ENCODE measurements at places on chromosomes 16 and 17.

DNA sequence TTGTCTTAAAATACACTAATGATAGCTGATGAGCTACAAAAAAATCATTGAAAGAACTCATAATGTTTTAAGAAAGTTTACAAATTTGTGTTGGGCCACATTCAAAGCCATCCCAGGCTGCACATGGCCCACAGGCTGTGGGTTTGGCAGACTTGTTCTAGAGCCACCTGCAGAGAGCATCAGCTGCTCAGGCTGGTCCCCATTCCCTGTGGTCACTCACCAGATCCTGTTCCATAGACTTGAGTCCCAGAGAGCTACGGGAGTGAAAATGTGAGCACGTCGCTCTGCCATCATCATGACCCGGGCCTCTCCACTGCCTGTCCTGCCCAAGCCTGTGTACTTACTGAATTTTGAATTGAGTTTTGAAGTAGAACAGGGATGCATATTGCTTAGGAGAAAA is 6.9 kb downstream of the SLC26A11 start:
- DNase-seq, result no peak

GRCh38 chr16:16021988-16022682 is 72.7 kb downstream of the ABCC1 start:
- no peak for DNase-seq

- no peak for DNase-seq
These were observed 25.6 kb upstream of the CNOT1 start for GRCh38 chr16:58655215-58655596.

DNA sequence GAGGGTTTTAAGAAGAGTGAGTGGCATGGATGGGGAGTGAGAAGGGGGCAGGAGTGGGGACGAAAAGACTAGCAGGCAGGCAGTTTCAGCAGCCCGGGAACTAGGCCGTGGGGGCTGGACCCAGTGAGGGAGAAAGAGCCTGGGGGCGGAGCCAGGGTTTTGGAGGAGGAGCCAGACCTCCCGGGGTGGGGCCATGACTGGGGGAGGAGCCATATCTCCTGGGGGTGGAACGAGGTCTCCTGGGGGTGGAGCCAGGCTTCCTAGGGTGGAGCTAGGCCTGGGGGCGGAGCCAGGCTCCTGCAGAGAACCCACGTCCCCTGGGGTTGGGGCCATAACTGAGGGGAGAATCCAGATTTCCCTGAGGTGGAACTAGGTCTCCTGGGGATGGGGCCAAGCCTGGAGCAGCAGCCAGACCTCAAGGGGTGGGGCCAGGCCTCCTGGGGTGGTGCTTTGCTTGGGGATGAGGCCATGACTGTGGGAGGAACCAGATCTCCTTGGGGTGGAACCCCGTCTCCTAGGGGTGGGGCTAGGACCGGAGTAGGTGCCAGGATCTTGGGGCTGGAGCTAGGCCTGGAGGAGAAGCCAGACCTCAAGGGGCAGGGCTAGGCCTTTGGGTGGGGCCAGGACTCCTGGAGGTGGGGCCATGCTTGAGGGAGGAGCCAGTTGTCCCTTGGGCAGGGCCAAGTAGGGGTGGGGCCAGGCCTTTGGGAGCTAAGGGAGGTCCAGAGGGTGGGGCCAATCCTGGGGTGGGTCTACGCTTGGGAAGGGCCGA is 41.7 kb upstream of the JPH3 start:
- no peak for DNase-seq

GRCh38 chr16:592518-593306 is 2.8 kb downstream of the RAB40C start:
- no peak for DNase-seq

- no peak for DNase-seq
These were observed 8.9 kb upstream of the TRPV3 start for GRCh38 chr17:3566551-3566950.

DNA sequence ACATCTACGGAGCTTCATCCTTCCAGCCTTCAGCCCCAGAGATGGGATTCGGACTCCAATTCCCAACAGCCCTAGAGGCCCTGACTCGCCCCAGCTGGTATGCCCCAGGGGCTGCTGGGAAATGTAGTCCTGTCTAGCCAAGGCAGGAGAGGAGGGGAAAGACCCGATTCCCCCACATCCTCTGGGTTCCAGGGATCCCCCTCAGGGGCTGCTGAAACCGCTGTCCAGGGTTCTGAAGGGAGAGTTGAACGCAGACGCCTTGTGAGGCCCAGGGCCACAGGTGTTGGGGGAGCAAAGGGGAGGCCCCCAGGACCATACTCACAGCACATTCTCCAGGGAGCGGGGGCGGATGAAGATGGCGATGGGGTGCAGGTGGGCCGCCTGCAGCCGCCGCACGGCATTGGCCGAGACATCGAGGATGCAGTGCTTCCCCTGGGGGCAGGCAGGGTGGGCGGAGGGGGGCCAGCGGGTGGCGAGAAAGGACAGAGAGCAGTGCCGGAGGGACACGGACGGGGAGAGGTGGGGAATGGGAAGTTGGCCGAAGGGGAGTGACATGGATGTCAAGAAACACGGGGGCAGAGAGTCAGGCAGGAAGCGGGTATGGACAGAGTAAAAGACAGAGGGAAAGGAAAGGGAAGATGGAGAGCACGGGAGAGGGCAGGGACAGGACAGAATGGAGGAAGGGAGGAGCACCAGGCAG is 12.6 kb upstream of the ASGR1 start:
- DNase-seq, result no peak

DNA sequence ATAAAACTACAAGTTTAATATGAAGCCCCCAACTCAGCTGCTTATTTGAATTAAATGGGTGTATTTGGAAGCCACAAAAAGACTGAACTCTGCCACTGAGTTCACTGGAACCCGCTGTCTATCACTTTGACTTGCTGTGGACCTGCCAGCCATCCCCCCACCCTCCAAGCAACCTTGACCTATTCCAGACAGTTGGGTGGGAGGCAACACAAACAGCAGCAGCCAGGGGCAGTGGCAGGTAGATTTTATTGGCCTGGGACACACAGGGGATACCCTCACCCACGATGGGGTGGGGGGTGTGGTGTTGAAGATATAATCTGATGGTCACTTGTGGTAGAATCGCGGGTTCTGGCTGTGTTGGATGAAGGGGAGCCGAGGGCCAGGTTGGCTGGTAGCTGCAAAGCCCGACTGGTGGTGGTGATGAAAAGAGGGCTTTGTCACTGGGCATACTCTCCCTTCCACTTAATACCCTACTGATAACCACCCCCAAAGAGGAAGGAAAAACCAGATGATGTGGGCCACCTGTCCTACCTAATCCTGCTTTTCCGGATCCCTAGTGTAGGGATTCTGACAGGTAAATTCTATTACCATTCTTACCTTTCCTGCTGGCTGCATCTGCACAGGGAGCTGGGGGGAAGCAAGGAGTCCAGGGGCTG is 2.6 kb downstream of the GPS2 start:
- DNase-seq, result no peak

- DNase-seq, result no peak
These were observed 86.5 kb downstream of the ENGASE start for GRCh38 chr17:79160980-79161636.

DNA sequence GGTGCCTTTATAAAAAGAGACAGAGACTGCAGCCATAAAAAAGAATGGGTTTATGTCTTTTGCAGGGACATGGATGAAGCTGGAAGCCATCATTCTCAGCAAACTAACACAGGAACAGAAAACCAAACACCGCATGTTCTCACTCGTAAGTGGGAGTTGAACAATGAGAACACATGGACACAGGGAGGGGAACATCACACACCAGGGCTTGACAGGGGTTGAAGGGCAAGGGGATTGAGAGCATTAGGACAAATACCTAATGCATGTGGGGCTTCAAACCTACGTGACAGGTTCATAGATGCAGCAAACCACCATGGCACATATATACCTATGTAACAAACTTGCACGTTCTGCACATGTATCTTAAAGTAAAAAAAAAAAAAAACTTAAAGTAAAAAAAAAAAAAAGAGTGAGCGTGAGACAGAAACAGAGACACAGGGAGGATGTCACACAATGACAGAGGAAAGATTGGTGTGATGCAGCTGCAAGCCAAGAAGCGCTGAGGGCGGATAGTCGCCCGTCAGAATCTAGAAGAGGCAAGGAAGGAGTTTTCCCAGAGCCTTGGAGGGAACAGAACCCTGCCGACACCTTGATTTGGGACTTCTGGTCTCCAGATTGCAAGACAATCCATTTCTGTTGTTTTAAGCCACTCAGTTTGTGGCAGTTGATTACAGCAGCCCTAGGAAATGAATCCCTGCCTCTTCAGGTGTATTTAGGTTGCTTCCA is 27.4 kb upstream of the TNS4 start:
- DNase-seq, result no peak
